ENCODE measurements at places on chromosomes 7 and 10. TPM values are rescaled to one million over a fixed set of nuclear protein-coding genes. Genes with fewer than 3 reads are reported as not detected.

HOXA7 gene
- 0.33 TPM for total RNA-seq

TYW1 gene
- 13.5 TPM for total RNA-seq

ADGRA1 gene
- total RNA-seq, result 0.06 TPM

SKIDA1 gene
- total RNA-seq, result 2.9 TPM

GRCh38 chr7:50766849-50767207 lies 15.9 kb downstream of the GRB10 start:
- no peak for DNase-seq
- H3K27ac ChIP-seq, result no peak overlapping the region
- H3K4me1 ChIP-seq, result peaks cover 44% of the 10 kb centered on the region
- H3K4me3 ChIP-seq, result no peak overlapping the region

DNA sequence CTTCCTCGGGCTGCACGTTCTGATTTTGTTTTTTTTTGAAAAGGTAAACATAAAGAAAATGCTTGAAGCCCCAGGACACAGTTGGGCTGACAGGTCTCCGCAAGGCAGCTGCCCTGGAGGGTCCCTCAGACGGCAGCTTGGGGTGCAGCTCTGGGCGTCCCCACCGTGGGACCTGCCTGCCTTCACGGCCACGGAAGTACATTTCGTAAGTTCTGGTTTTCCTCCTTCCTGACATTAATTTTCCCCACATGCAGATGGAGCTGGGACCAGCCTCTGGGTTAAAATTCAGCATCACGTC lies 491.0 kb downstream of the DNAJB6 start:
- H3K4me1 ChIP-seq, result no peaks in the 10 kb centered on the region
- H3K27me3 ChIP-seq, result no peaks in the 10 kb centered on the region
- H3K4me3 ChIP-seq, result no peak overlapping the region
- H3K36me3 ChIP-seq, result no peaks in the 10 kb centered on the region
- DNase-seq, result no peak
- no peak overlapping the region for H3K27ac ChIP-seq

- H3K4me3 ChIP-seq, result no peak overlapping the region
- H3K27ac ChIP-seq, result peak overlapping the region; percentile 68
- no peak for DNase-seq
Measured at GRCh38 chr10:110837418-110838171, 34.1 kb upstream of the PDCD4 start.

GRCh38 chr10:32911285-32912016 lies 46.6 kb downstream of the ITGB1 start:
- peaks cover 83% of the 10 kb centered on the region for H3K36me3 ChIP-seq
- no peak overlapping the region for H3K27ac ChIP-seq
- no peak for DNase-seq
- no peak overlapping the region for H3K4me3 ChIP-seq
- H3K27me3 ChIP-seq, result no peaks in the 10 kb centered on the region

- no peaks in the 10 kb centered on the region for H3K27me3 ChIP-seq
- no peak for DNase-seq
- H3K36me3 ChIP-seq, result no peaks in the 10 kb centered on the region
- H3K4me3 ChIP-seq, result no peak overlapping the region
- no peaks in the 10 kb centered on the region for H3K4me1 ChIP-seq
- H3K27ac ChIP-seq, result no peak overlapping the region
Measured at GRCh38 chr7:135713836-135714470, 14.0 kb downstream of the SLC13A4 start.

GRCh38 chr7:115763347-115763746 lies 267.2 kb downstream of the TFEC start:
- H3K4me1 ChIP-seq, result no peaks in the 10 kb centered on the region
- H3K4me3 ChIP-seq, result no peak overlapping the region
- no peaks in the 10 kb centered on the region for H3K36me3 ChIP-seq
- H3K27me3 ChIP-seq, result no peaks in the 10 kb centered on the region

DNA sequence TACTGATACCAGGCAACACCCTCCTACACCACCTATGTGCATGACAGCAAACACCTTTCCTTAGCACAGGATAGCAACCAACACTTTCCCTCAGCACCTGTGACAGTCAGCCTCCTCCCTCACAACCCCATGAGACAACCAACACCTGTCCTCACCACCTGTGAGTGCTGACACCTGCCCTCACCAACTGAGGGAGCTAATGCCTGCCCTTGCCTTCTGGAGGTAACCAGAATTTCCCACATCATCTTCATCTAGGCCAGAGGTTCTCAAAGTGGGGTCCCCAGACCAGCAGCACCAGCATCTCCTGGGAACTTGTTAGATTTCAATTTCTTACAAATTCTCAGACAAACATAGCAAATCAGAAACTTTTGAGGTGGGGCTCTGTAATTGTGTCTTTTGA lies 112.5 kb downstream of the GRID1 start:
- DNase-seq, result no peak
- H3K4me3 ChIP-seq, result no peak overlapping the region
- peaks cover 4% of the 10 kb centered on the region for H3K27me3 ChIP-seq
- H3K36me3 ChIP-seq, result no peaks in the 10 kb centered on the region

DNA sequence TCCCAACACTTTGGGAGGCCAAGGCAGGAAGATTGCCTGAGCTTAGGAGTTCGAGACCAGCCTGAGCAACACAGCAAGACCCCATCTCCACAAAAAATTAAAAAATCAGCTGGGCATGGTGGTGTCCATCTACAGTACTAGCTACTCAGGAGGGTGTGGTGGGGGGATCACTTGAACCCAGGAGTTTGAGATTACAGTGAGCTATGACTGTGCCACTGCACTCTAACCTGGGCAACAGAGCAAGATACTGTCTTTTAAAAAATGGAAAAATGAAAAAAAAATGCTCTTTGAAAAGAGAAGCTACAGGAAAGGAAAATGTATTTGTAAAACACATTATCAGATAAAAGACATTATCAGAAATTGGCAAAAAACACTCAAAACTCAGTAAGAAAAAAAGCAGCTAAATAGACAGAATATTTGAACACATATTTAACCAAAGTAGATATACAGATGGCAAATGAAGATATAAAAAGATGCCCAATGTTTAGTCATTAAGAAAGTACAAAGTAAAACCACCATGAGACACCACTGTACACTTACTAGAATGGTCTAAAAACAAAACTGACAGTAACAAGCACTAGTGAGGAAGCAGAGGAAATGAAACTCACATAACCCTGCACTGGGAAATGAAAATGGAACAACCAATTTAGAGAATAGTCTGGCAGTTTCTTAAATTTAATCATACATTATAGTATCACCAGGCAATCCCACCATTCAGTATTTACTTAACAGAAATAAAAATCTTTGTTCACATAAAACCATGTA lies 40.5 kb downstream of the NRBF2 start:
- no peak for DNase-seq
- no peak overlapping the region for H3K27ac ChIP-seq
- peaks cover 6% of the 10 kb centered on the region for H3K36me3 ChIP-seq
- H3K4me3 ChIP-seq, result no peak overlapping the region
- peaks cover 39% of the 10 kb centered on the region for H3K4me1 ChIP-seq
- no peaks in the 10 kb centered on the region for H3K27me3 ChIP-seq

DNA sequence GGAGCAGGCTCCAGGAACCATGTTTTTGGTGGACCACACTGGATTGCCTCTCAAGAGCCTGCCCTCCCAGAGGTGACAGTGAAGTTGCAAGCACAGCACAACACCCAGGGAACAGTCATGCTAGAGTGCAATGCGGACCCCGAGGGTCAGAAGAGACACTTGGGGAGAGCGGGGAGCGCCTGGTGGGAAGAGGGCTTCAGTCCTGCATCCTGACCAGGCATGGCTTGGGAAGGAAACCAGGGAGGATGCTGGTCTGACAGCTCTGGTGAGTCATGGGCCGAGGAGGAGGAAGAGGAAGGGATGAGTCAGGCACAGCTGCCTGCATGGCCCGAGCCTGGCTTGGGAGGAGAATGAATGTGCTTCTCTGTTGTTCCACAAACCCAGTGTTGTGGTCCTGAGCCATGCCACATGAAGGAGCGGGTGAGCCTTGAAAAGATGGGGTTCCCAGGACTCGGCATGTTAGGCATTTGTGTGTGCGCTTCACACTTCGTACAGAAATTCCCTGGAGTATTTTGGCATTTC lies 29.5 kb upstream of the ANKRD2 start:
- peaks cover 51% of the 10 kb centered on the region for H3K4me1 ChIP-seq
- no peaks in the 10 kb centered on the region for H3K36me3 ChIP-seq
- no peaks in the 10 kb centered on the region for H3K27me3 ChIP-seq
- DNase-seq, result no peak

DNA sequence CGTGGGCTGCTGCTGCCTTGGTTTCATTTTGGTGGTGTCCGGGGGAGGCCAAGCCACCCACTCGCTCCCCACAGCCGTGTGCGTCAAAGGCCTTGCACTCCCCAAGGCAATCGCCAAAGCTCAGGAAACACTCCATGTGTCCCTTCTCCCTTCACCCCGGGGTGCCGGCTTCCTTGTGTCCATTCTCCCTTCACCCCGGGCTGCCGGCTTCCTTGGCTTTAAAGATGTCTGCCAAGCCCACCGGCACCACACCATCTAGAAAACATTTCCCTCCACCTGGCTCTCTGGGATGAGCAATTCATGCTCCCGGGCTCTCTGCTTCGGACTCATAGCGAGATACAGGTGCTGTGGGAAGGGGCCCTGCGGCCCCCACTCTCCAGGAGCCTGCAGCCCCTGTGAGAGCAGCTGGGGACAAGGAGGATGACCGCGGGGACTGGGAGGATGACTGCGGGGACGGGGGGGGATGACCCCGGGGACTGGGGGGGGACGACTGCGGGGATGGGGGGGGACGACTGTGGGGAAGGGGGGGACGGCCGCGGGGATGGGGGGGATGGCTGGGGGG lies 322.1 kb downstream of the DNAJB6 start:
- H3K27ac ChIP-seq, result no peak overlapping the region
- no peak overlapping the region for H3K4me3 ChIP-seq
- no peak for DNase-seq
- no peaks in the 10 kb centered on the region for H3K36me3 ChIP-seq

DNA sequence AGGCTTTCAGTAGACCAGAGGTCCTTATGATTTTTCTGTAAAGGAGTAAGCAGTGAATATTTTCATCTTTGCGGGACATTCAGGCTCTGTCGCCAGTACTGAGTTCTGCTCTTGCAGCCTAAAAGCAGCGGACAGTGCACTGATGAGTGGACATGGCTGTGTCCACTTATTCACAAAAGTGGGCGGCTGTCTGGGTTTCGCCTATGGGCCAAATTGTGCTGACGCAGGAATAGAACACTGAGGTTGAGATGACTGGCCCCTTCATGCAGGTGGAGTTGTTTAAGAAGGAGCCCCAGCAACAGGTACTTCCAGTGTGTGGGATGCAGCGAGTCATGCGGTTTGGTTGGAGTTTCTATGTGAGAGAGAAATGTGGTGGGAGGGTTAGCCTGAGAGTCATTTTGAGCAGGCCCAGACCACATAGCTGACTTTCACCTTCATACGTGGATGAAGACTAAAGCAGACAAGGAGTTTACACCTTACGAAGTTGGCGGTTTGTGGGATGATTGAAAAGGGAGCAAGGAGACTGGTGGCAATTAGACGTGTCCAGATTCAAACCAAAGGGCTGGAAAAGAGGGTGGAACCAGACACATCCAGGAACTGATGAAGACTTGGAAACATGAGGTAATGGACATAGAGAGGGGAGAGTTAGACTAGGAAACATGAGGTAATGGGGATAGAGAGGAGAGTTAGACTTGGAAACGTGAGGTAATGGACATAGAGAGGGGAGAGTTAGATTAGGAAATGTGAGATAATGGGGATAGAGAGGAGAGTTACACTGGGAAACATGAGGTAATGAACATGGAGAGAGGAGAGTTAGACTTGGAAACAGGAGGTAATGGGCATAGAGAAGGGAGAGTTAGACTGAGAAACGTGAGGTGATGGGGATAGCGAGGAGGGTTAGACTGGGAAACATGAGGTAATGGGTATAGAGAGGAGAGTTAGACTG lies 38.2 kb downstream of the WDR37 start:
- no peak for DNase-seq
- H3K27ac ChIP-seq, result no peak overlapping the region
- H3K4me3 ChIP-seq, result no peak overlapping the region
- H3K4me1 ChIP-seq, result peaks cover 4% of the 10 kb centered on the region
- peaks cover 83% of the 10 kb centered on the region for H3K36me3 ChIP-seq

- no peaks in the 10 kb centered on the region for H3K27me3 ChIP-seq
- no peak overlapping the region for H3K27ac ChIP-seq
- no peaks in the 10 kb centered on the region for H3K4me1 ChIP-seq
- no peak overlapping the region for H3K4me3 ChIP-seq
- H3K36me3 ChIP-seq, result peaks cover 2% of the 10 kb centered on the region
- DNase-seq, result no peak
Measured at GRCh38 chr7:157543276-157543675, 206.5 kb downstream of the DNAJB6 start.

- no peaks in the 10 kb centered on the region for H3K36me3 ChIP-seq
- no peaks in the 10 kb centered on the region for H3K27me3 ChIP-seq
- H3K27ac ChIP-seq, result peak overlapping the region; percentile 99
- no peak for DNase-seq
Measured at GRCh38 chr7:131110297-131111080, 217.2 kb upstream of the MKLN1 start.

DNA sequence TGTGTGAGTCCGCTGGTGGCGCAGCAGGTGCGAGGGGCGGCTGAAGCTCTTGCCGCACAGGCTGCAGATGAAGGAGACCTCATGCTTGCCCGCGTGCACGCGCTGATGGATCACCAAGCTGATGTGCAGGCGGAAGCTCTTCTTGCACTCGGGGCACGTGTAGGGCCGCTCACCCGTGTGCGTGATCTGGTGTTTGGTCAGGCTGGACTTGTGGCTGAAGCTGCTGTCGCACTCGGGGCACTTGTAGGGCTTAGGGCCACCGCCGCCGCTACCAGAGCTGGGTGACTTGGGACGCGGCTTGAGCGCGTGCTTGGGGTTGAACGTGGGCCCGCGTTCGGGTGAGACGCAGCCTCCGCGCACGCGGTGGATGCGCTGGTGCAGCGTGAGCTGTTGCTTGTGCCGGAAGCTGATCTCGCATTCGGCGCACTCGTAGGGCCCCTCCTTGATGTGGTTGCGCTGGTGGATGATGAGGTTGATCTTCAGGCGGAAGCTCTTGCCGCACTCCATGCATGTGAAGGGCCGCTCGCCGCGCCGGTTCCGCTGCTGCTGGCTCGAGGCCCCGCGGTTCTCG lies 28.7 kb downstream of the ZNF777 start:
- H3K36me3 ChIP-seq, result peaks cover 61% of the 10 kb centered on the region
- H3K4me1 ChIP-seq, result no peaks in the 10 kb centered on the region
- H3K4me3 ChIP-seq, result no peak overlapping the region
- DNase-seq, result peak; percentile 31

DNA sequence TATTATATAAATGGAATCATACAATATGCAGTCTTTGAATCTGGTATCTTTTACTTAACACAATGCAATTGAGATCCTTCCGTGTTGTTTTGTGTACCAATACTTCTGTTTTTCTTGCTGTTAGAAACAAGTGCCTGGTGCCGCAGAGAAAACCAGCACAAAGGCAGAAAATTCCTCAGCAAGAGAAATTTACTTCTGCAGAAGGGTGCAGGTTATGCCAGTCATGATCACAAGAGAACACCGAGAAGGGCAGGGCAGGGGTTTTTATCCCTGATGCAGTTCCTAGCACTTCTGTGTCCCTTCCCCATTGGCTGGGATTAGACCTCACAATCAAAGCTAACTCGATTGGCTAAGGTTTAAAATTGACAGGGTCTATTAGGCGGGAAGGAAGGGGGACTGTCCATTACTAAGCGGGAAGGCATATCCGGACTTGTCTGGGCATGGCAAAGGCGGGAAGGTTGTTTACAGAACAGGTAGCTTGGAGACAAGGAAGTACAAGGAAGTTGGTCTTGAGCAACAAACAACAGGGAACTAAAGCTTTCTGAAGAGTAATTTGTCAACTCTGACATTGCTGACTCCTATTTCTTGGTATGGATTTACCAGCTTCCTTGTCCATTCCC lies 2.4 kb upstream of the ZNF33B start:
- H3K27me3 ChIP-seq, result no peaks in the 10 kb centered on the region
- H3K4me1 ChIP-seq, result peaks cover 9% of the 10 kb centered on the region
- no peaks in the 10 kb centered on the region for H3K36me3 ChIP-seq
- H3K4me3 ChIP-seq, result no peak overlapping the region

Measured in esophagus muscularis mucosa (tissue), 4 donors.